T-helper 2 cell (primary cell): ENCODE measurements at places on chromosomes 12 and 14.
A peak's percentile ranks its signal among the peaks of the same experiment; 100 is the strongest.

DNA sequence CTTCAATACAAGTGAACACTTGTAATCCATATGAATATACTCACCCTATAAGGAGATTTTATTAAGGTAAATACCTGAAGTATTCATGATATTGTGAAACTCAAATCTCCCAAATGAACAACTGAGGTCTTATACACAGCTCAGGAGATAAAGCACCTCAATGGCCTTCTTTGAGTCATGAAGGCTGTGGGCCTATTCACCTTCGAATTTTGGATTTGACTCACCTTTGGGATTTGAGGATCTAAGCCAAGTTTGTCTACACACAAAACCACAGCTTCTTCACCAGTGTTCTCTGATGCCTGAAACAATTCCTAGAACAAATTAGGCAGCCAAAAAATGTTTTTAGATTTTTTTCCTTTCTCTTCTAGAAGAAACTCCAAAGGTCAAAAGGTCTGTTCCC lies 194.1 kb downstream of the NUAK1 start:
- DNase-seq: no peak

GRCh38 chr12:43848226-43848507 lies 12.3 kb downstream of the TMEM117 start:
- peak; percentile 20 for DNase-seq

DNA sequence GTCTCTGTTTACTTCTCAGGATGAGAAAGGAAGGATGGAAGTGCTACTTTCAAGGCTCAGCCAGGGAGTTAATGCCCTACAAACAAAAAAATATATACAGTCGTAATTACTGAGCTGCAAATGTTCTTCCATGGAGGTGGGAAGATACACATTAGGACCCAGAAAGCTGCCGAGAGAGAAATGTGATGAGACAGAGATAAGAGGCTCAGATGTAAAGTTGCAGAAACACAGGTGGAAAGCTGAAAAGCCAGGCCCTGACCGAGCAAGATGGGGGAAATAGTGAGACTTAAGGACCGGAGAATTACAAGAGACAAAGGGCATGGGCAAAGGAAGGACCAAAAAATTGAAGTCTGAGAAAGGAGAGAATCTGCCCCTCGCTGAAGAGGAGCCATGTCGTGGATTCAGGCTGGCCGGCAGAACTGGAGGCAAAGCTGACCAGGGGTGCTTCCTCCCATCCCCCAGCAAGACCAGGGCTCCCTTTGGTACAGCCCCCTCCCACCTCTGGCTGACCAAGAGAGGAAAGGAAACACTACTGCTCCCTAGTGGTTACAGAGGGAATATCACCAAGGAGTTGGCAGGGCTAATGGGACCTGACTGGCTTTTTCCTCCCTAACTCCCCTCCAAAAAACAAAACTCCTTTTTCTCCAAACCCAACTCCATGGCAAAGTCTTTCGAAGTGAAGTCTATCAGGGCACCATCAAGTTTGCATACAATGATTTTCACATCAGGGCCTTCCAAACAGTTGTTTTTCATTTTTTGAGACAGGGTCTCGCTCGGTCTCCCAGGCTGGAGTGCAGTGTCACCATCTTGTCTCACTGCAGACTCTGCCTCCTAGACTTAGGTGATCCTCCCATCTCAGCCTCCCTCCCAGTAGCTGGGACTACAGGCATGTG lies 12.1 kb downstream of the ZFHX2 start:
- peak; percentile 32 for DNase-seq

GRCh38 chr12:51547606-51548005 lies 43.4 kb upstream of the SCN8A start:
- DNase-seq: no peak

- DNase-seq: no peak
Observed at GRCh38 chr14:91299121-91300115, 54.9 kb upstream of the GPR68 start.

DNA sequence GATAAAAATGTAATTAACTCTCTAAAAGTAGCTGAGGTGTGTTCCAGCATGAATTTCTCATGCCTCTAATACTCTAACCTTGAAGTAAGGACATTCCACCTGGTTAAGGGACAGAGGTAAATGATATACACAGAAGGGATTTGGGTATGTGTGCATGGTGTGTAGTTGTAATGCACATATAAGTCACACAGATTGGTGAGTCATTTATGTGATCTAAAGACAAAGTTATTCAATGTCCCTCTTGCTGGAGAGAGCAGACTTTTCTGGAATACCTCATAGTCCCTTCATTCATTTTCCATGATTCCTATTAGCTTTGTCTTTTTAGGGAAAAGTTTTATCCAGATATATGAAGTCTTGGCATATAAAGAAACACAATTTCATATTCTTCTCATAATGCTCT lies 234.9 kb downstream of the SNAPC1 start:
- DNase-seq: no peak

DNA sequence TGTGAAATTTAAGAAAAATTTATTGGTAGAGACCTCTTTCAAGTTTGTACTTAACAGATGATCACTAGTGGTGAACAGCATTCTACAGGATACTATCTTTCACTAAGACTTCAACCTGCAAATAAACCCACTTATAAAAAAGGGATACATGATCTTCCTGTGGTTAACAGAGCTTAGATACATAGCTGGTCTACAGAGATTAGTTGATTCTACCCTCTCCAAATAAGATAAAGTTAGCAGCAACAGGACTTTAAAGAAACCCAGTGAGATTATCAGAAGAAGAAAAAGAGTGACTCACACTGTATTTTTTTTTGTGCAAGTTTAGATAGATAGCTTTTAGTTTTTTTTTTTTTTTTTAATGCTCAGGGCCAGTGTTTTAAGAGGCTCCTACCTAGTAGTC lies 34.5 kb downstream of the USP44 start:
- no peak for DNase-seq

GRCh38 chr12:103956509-103957027 lies 9.1 kb upstream of the TDG start:
- DNase-seq: no peak

DNA sequence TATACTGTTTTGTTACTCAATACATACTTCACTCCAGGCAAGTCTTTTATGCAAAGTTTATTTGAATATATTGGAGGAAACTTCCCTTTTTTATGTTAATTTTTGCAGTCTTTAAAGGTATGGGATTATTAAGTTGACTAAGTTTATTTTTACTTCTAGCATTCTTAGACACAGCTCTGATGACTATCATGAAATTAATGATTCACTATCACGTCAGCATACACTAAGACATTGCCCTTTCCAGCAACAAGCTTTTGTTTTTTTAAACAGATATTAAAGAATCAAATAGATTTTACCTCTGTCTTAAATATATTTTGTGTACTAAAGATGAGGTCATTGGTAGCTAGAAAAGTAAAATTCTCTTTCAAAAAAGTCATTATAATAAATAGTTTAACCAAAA lies 52.1 kb downstream of the DERA start:
- DNase-seq: no peak

GRCh38 chr14:59484639-59485175 lies 390 bp downstream of the JKAMP start:
- DNase-seq: no peak

DNA sequence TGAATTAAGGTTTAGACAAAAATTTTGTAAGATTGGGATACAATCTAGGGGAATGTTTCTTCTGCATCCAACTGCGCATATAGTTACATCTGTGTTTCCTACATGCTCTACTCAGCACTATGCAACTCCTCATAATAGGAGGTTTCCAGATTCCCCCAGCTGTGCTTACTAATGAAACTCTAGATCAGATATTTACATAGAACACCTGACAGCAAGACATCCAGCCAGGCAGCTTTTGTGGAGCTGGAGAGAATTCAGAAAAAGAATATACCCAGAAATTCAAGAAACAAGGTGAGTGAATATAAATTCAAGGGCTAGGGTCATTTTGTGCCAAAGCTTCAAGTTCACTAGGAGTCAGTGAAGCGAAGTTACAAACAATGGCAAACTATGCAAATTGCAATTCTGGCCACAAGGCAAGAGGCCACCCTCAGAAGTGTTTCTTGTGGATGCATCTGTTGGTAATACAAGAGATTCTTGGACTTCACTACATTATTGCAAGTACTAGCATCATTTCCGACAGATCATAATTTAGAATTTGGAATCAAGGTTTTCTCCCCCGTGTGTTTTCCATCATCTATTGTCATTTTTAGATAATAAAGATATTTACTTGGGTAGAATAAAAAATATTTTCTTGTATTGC lies 341.2 kb upstream of the NAV3 start:
- no peak for DNase-seq

GRCh38 chr12:100755186-100755585 lies 39.4 kb upstream of the ANO4 start:
- DNase-seq: no peak

DNA sequence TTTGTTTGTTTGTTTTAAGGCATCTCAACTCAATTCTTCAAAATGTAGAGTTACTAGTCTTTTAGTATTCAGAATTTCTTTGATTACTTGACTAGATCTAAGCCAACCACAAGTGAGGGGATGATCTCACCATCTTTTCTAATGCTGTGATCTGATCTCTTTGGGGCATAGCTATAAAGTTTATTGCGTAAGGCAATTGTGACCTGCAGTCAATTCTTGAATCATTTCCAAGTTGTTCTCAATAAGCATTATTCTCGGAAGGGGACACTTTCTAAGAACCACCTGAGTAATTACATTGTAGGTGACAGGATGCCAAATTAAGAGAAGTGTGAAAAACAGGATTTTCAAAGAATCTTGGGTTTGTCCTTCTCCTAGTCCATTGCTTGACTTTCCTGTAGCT lies 13.1 kb downstream of the DACT1 start:
- DNase-seq: no peak

DNA sequence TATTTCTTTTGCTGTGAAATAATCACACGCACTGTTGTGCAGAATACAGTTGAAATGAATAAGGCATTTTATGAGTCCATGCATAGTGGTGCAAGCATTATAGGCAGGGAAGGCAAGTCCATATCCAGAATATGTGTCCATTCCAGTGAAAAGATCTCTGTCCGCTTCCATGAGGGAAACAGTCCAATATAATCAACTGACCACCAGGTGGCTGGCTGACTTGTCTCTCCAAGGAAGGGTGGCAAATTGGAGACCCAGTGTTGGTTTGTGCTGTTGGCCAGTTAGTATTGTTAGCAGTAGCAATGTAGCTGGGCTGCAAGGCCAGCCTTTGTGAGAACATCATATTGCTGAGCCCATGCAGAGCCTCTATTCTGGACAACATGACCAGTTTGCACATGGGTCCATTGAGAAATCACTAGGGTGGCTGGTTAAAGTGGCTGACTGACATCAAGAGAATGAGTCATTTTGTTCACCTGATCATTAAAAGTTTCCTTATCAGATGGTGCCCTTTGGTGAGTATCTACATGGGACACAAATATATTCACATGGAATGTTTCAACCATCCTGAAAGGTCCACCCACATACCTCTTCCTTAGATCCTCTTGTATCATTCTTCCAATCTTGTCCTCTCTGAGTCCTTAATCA lies 17.3 kb upstream of the YAF2 start:
- DNase-seq: no peak
